ENCODE measurements at places on chromosomes 11 and 22. TPM values are rescaled to one million over a fixed set of nuclear protein-coding genes. Genes with fewer than 3 reads are reported as not detected.

WNT7B gene
- total RNA-seq = not detected

MMP13 gene
- not detected for total RNA-seq

TTC36 gene
- total RNA-seq = 0.45 TPM

OR10A2 gene
- total RNA-seq = not detected

SAA4 gene
- not detected for total RNA-seq

SLC17A6 gene
- total RNA-seq = not detected

CBLIF gene
- total RNA-seq = not detected

- DNase-seq = peak; percentile 66
These were observed 83.1 kb downstream of the MN1 start for GRCh38 chr22:27718186-27719035.

DNA sequence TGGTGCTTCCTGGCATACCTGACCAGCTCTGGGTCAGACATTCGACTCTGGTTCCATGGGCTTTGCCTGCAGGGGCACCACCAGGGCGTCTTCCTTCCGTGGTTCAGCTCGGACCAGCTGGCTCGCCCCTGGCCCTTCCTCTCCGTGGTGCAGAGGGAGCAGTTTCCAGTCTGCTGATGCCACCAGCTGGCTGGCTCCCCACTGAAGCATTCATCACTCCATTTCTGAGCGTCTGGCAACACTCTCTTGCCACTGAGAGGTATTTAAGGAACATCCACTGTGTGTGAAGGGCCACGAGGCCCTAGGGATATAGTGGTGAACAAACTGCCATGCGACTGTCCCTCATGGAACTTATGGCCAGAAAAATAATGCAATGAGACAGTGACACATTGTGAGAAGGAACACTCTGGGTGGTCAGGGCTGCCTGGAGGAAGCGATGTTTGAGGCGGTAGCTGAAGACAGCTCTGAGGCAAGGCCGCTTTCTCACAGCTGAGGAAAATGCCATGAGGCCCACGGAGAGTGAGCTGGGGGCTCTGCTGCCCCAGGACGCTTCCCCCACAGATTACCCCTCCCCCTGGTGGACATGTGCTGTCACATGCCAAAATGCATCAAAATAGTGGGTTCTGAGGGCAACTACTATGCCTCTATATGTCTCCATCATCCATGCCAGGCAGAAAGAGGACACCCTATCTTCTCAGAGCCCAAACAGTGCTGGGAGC lies 44.9 kb upstream of the ARFGAP3 start:
- peak; percentile 61 for DNase-seq

GRCh38 chr11:116428638-116428975 lies 344.2 kb downstream of the BUD13 start:
- no peak for DNase-seq

DNA sequence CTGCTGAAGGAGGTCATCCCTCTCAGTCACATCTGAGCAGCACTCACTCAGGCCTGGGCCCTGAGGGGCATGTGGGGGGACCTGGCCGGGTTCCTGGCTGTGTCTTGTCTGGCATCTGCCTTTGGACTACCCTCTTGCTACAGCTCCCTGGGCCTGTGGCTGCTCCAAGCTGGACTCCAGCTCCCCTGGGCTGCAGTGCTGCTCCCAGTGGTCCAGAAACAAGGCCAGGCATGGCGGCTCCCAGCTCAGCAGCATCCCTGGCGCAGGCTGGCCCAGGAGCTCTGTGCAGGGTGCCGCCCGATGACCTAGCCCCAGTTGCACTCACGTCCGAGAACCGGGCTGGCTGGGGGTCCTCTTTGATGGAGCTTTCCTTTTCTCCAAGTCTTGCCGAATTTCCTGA lies 5.3 kb downstream of the CDPF1 start:
- no peak for DNase-seq

- no peak for DNase-seq
These were observed 107.0 kb upstream of the SESN3 start for GRCh38 chr11:95337972-95338429.

DNA sequence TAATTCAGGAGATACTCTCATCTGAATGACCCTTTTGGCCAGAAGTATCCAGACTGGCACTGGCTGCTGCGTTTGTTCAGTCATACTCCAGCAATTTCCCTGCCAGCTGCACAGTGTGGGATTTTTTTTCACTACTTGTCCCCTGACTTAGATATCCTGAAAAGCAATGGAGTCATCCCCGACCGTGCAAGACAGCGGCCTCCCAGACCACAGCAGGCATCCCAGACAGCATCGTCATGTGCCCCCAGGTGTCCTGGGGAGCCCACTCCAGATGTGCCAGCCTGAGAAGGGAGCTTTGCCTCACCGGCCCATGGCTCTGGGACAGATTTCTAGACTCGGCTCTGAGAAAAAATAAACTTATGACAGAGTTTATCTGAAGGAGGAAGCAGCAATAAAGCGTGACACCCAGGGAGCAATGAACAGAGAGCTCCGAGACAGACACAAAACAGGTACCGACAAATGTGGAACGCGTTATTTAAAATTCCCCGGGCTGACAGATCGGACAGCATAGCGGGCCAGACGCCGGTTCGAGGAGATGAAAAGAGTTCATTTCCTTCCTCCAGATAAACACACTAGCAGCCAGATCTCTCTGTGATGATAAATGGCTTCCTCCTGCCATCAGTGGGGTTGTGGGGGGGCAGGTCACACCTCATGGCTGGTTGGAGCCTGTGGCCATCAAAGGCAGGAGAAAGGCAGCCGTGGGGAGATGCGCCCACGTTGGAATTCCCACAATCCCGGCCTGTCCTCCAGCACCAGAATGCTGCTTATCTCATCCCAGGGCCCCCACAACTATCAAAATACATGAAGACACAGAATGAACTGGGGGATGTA lies 106.4 kb upstream of the FGF3 start:
- no peak for DNase-seq

DNA sequence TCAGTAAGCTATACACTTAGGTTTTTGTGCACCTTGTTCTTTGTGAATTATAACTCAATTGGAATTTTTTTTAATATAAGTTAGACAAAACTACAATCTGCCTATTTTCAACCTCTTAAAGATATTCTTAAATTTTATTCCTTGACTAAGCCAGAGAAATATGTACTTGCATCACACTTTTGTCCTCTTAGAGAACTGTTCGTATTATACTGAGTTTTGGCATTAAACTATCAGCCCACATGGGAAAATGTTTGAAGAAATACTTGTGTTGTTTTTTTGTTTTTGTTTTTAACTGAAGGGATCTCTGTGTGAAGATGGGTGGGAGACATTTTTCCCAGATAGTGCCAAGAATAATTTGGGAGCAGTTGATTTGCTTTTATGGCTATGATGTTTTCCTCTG lies 25.3 kb downstream of the CEP295 start:
- no peak for DNase-seq

- DNase-seq = no peak
These were observed 13.3 kb upstream of the IL10RA start for GRCh38 chr11:117972629-117973502.

- DNase-seq = no peak
These were observed 4.6 kb downstream of the PICALM start for GRCh38 chr11:86064220-86064803.

DNA sequence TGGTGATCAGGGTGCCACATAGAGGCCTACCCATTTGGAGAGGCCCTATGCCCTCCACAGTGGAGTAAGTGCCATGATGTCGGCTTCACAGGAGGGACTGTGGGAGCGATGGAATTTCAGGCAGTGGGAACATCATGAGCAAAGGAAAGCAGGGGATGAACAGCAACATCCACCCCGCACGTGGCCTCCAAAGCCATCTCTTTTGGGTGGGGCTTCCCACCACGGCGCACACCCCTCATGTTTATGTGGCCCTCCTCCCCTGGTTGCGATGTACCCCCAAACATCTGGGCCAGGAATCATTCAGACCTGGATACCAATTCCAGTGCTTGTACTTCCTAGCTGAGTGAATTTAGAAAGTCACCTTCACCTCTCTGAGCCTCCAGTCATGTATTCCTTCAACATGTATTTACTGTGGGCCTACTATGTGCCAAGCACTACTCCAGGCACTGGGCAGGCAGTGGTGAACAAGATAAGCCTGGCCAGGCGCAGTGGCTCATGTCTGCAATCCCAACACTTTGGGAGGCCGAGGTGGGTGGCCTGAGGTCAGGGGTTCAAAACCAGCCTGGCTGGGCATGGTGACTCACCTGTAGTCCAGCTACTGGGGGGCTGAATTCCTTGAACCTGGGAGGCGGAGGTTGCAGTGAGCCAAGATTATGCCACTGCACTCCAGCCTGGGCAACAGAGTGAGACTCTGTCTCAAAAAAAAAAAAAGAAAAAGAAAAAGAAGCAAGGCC lies 1.8 kb upstream of the MAFF start:
- no peak for DNase-seq

DNA sequence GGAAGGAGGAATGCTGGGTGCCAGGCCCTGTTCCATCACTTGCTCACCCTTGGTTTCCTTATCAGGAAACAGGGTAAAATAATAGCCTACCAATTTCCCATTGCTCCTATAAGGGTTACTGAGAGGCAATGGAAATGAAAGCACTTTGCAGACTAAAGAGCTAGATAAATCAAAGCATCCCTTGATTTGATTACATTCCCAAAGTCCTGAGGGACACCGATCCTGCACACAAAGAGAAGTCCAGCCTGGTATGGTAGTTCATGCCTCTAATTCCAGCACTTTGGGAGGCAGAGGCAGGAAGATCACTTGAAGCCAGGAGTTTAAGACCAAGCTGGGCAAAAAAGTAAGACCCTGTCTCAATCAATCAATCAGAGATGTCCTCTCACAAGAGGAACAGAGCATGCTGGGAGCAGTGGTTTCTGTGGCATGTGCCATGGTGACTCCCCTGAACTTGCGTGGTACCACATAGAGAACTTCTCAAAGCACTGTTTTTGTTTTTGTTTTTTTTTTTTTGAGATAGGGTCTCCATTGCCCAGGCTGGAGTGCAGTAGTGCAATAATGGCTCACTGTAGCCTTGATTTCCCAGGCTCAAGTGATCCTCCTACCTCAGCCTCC lies 10.7 kb downstream of the TBC1D10A start:
- DNase-seq = no peak

DNA sequence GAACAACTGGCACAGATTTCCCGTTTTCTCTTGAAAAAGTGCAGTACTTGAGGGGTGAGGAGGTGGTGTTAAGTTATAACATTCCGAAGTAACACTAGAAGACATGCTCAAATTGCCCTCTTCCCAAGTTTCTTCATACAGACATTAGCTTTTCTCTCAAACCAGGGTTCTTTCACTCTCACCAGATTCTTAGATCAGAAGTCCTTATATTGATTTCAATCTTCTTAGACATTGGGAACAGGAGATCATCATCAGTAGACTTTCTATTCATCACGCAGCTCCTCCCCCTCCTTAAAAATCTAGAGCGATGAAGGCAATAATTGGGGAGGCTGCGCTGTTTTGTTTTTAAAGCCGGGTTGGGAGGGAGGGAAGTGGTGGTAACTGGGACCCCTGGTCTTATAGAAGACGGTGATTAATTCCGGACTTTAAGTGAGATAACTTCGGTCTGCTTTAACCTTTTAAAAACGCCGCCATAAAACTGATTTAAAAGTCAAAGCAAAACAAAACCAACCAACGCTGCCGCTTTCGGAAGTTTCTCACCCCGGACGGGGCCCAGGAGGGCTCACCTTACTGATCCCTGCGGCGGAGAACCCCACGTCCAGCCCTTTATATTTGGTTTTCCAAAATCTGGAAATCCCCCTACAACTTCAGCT lies 665 bp downstream of the USP28 start:
- DNase-seq = no peak

DNA sequence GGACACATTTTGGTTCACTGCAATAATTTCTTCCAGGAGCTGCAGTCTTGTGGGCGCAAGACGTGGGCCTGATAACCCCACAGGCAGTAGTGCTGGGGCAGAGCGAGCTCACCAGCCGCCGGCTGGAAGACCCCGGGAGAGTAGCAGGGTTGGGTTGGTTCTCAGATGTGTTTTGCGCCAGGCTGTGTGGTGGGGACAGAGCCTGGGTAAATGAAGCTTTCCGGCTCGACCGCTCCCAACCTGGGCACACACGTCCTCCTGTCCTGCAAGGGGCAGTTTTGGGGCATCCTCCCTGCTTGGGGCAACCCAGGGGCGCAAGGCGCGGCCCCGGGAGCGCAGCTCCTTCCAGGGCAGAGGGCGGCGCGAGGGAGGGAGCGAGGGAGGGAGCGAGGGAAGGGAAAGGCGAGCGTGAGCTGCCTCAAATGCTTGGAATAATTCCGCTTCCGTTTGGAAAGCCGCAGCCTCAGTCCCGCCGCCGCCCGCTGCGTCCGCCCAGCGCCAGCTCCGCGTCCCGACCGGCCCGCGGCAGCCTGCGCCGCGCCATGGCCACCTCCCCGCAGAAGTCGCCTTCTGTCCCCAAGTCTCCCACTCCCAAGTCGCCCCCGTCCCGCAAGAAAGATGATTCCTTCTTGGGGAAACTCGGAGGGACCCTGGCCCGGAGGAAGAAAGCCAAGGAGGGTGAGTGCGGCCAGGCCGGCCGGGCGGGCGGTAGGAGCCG lies at the start of gene PARVA:
Gene PARVA, plus strand, starts transcription at position 466 of the 718 bp plus-strand sequence. Its CDS starts 77 bp downstream, at position 543.
- DNase-seq = peak; percentile 76

GRCh38 chr11:12083380-12083779 lies 27.0 kb upstream of the MICAL2 start:
- no peak for DNase-seq

- no peak for DNase-seq
These were observed 61.8 kb downstream of the BID start for GRCh38 chr22:17712441-17712840.

GRCh38 chr11:81026032-81026431 lies 1585.2 kb upstream of the TENM4 start:
- DNase-seq = no peak

- no peak for DNase-seq
These were observed 261.1 kb downstream of the OPCML start for GRCh38 chr11:133271206-133271605.

DNA sequence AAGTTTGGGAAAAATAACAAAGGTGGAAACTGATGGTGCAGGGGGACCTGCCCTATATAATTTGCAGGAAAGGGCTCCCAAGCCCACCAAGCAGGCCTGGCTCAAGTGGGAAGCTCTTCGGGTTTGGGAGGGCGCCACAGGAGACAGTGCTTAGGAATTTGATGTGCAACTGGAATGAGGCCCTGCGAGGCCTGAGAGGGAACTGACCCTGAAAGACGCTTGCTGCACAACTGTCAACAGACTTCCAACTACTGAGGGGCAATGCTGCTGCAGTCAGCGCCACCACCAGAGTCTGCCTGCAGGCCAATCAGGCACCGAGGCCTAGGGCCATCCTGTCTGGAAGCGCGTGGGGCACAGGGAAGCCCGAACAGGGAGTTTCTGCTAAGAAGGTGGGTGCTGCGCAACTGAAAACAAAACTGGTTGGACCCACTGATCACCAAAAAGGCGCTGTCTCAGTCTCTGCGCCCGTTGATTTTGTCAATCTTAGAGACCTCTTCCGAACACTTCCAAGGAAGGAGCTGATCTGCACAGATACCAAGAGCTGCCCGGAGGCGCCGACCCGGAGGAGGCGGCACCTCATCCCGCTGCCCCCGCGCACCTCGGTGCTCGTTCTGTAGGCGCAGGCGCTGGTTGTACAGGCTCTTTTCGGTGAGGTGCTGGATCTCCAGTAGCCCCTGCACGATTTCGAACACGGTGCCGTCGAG lies 667 bp downstream of the DGCR6L start:
- no peak for DNase-seq

GRCh38 chr11:9438611-9439010 lies 22.2 kb upstream of the ZNF143 start:
- DNase-seq = no peak

GRCh38 chr11:122749005-122749687 lies 89.2 kb upstream of the CRTAM start:
- DNase-seq = no peak

GRCh38 chr11:111359223-111360149 lies 19.6 kb downstream of the POU2AF1 start:
- no peak for DNase-seq

GRCh38 chr11:33000181-33000580 lies 15.5 kb upstream of the DEPDC7 start:
- DNase-seq = no peak

Measured in heart right ventricle (tissue), 16 donors.